NCI-H187 treated with DMSO at 0.1 percent for 48 hours (cell line): ENCODE measurements at places on chromosomes 3 and 15.
A peak's percentile ranks its signal among the peaks of the same experiment; 100 is the strongest.

GRCh38 chr15:30824518-30825195 lies 79.1 kb upstream of the FAN1 start:
- DNase-seq = peak; percentile 36

DNA sequence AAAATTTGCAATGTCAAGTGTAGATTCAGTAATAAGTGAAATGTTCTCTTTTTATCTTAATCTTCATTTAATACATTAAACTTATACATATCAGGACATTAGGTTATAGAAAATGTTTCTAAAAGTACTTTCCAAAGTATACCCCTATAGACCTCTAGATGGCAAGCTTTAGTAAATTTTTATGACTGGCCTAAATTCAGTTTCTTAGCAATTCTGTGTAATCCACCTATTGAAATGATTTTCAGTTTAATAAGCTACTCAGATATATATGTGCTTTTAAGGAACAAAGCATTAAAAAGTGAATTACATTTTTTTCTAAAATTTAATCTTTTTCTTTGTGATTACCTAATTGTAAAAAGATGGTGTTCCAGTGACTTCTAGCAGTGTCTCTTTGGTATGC lies 342.2 kb downstream of the GBE1 start:
- DNase-seq = no peak

DNA sequence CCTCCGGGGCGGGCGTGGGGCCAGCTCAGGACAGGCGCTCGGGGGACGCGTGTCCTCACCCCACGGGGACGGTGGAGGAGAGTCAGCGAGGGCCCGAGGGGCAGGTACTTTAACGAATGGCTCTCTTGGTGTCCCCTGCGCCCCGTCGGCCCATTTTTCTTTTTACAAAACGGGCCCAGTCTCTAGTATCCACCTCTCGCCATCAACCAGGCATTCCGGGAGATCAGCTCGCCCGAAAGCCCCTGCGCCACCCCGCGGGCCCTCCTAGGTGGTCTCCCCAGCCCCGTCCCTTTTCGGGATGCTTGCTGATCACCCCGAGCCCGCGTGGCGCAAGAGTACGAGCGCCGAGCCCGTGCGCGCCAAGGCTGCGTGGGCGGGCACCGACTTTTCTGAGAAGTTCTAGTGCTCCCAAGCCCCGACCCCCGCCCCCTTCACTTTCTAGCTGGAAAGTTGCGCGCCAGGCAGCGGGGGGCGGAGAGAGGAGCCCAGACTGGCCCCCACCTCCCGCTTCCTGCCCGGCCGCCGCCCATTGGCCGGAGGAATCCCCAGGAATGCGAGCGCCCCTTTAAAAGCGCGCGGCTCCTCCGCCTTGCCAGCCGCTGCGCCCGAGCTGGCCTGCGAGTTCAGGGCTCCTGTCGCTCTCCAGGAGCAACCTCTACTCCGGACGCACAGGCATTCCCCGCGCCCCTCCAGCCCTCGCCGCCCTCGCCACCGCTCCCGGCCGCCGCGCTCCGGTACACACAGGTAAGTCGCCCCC lies at the start of gene THBS1:
TSS of gene THBS1 (plus strand) at position 595 of the 757 bp plus-strand sequence. CDS start 779 bp downstream, outside the sequence.
- DNase-seq = no peak

DNA sequence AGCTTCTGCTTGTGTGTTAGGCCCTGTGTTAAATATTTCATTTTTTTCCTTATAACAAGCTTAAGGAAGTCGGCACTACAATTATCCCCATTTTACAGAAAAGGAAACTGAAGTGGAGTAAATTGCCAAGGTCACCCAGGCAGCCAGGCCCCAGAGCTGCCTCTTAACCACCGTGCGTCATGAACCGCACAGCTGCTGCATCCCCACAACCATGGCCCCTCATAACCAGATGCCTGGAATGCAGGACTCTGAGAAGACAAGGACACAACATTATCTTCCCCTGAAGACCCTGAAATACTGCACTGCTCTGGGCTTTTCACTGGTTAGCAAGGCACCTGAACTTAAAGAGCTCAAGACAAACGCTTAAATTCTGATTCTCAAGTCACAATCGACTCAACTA lies 14.6 kb downstream of the LRIG1 start:
- no peak for DNase-seq

- no peak for DNase-seq
Observed at GRCh38 chr15:40986820-40987219, 33.5 kb downstream of the CHAC1 start.

DNA sequence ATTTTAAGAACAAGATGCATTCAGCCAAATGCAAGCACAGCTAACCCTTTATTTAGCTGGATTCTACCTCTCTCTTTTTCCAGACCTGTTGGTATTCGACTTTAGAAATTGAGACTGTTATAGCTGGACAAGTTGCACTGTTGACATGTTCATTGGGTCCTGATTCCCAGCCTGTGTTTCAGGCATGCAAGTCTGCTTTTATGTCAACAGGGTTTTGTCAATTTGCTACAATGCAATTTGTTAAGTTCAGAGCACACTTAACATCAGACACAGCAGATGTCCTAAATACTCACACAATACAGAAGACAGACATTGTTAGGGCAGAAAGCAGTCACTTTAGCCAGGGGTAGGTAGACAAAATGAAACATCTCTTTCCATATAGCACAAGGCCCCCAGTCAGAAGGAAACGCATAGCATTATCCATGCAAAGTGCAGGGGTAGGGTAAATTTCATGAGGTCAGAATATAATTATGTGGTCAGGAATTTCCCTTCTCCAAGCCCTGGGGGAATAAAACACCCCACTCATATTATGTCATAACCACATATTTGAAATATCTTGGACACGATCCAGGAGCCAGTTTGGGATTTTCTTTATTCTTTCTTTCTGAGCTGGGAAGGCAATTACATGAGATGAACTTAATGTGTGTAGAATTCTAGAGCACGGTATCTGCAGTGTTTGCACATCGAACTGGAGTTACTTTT lies 504.1 kb downstream of the NTRK3 start:
- no peak for DNase-seq

GRCh38 chr3:158671821-158672214 lies 630 bp downstream of the LXN start:
- DNase-seq = no peak

DNA sequence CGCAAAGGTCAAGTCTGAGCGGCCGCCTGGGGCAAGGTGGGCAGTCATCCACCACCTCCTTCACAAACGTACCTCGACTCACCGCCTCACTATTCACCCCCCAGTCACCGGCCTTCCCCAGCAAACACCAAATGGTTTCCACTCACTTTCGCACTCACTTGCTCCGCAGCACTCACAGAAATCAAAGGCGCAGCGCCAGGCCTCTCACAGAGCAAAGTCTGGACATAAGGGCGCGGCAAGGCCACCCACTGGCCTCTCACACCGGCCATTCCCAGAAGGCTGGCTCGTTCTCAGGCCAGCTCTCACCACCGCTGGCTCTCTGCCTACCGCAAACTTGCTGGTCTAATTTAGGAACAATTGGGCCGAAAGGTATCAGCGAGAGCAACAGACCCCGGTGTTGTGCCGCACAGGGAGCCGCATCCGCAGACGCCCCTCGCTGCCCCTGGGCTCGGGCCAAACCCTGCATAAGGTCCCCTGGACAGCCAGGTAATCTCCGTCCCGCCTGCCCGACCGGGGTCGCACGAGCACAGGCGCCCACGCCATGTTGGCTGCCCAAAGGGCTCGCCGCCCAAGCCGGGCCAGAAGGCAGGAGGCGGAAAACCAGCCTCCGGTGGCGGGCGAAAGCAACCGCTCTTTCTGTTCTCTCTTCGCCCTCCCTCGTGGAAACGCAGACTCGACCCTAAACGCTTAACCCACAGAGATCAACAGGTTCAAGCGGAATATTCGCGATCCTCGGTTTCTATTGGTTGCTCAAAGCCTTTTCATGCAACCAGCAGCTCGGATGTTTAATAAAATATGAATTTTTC lies 2.9 kb downstream of the SHOX2 start:
- no peak for DNase-seq

GRCh38 chr3:149590691-149591441 lies 67.0 kb downstream of the WWTR1 start:
- DNase-seq = no peak

GRCh38 chr3:73765878-73766545 lies 141.3 kb upstream of the PDZRN3 start:
- no peak for DNase-seq

- DNase-seq = no peak
Observed at GRCh38 chr15:33104212-33104611, 90.3 kb downstream of the FMN1 start.

- no peak for DNase-seq
Observed at GRCh38 chr3:76827701-76828226, 212.1 kb upstream of the ROBO2 start.
